ENCODE measurements at places on chromosomes 3 and 15.

- no peak for DNase-seq
These were observed 39.8 kb downstream of the MUC20 start for GRCh38 chr3:195760345-195761122.

DNA sequence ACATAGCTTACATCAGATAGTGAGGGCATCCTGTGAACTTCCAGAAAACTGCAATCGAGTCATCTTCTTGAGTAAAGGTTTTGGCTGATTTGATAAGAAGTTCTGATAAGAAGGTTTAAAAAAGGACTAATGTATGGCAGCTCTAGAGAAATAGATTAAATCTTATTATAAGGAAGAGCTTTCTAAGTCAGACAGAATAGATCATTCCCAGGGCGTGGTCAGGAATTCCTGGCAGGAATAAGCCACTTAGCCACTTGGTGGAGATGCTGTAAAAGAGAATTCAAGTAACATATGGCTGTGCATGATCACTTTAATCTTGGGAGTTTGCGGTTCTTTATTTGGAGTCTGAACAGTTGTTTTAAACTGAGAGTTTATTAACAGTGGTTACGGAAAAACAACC is 17.4 kb downstream of the PGBD4 start:
- DNase-seq: no peak

DNA sequence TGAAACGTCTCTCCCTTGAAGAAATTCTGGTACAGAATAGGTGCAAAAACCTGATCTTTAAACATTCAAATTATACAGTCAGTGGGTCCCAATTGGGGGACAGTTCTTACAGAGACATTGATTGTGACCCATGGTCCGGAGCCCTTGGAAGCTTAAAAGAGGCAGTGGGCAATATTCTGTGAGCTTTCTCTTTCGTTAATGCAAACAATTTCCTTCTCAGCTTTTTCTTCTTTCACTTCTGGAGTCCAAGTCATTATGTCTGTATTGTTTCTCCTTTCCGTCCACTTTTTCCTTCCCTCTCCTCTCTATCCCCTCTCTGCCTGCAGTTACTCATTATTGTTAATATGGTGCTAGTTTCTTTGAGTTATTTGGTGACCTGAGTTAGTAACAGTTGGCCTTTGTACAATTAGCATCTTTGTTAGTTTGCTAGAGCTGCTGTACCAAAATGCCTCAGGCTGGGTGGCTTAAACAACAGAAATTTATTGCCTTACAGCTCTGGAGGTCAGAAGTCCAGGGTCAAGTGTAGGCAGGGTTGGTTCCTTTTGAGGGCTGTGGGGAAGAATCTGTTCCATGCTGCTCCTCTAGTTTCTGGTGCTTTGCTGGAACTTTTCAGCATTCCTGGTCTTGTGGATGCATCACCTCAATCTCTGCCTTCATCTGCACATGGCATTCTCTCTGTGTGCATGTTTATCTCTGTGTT is 102.6 kb downstream of the GMPS start:
- DNase-seq: no peak

- no peak for DNase-seq
These were observed at the start of gene ESYT3 for GRCh38 chr3:138434276-138434874. ESYT3 (plus strand) TSS chr3:138434616; CDS start chr3:138434799, 183 bp downstream.

DNA sequence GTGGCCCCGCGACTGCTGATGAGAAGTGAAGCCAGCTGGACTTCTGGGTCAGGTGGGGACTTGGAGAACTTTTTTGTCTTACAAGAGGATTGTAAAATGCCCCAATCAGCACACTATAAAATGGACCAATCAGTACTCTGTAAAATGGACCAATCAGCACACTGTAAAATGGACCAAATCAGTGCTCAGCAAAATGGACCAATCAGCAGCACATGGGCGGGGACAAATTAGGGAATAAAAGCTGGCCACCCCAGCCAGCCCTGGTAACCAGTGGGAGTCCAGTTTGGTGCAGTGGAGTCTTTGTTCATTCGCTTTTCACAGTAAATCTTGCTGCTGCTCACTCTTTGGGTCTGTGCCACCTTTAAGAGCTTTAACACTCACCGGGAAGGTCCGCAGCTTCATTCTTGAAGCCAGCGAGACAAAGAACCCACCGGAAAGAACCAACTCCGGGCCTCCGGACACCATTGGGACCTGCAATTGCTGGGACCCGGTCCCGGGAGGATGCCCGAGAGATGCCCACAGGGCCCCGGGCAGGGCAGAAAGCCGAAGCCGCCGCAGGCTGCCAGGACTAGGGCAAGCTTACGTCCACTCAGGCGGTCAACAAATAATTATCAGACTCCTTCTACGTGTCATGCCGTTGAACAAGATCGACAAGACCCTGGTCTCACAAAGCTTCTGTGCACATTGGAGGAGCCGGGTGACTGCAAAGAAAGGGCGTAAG is 8.3 kb upstream of the NR2E3 start:
- DNase-seq: no peak

DNA sequence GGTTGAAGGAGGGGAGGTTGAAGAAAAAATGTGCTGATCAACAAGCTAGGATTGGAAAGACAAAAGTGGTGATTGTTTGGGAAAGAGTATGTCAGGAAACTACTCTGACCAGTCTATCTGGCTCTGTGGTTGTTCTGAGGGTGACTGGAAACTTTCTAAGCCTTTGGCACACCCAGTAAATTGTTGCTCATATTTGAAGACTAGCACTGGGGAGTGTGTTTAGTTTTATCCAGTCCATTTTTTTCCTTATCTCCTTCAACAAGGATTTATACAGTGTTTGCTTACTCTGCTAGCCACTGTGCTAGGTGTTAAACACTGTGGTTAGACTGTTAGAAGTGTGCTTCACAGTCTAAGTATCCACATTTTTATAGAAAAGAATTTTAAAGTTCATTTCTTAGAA is 28.8 kb downstream of the PPM1L start:
- no peak for DNase-seq

- DNase-seq: no peak
These were observed 236.0 kb upstream of the EIF1B start for GRCh38 chr3:40073310-40074007.

- DNase-seq: no peak
These were observed 506.2 kb upstream of the IL12A start for GRCh38 chr3:159482241-159482993.

DNA sequence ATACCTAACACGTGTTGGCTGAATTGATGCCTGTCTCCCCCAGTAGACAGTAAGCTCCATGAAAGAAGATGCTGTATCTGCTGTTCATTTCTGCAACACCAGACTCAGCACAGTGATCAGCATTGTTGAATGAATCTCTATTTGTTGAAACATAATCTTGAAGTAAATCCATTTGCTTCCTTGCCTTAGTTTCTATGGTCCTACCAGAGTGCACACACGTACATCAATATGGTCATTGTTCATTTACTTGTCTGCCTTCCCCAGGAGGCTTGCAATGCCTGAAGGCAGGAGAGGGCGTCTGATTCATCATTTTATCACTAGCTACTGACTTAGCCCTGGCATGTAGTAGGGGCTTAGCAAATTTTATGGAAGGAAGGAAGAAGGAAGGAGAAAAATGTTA is 19.2 kb downstream of the RBP2 start:
- DNase-seq: no peak

DNA sequence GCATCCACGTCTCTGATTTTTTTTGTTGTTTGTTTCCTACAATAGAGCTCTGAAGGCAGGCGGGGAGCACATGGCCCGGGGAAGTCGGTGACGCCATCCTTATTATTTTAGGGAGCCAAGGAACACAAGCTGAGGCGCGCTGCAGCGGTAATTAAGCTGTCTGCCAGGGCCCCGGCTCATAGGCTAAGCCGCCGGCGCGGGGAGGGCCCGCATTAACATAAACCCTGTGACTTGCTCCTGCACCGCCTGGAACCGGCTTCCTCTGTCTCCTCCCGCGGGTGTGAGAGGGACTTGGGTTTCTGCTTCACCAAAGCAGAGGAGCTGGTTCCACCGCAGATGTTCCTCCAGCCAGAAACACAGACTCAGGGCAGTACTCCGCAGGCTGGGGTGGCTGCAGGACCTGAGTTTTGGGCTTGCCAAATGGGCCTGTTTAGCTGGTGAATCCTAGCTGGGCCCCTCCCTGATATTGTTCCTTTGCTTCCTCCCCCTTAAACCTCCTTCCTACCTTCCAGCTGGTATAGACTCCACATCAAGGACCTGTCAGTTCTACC is 25.3 kb downstream of the ANP32A start:
- no peak for DNase-seq

DNA sequence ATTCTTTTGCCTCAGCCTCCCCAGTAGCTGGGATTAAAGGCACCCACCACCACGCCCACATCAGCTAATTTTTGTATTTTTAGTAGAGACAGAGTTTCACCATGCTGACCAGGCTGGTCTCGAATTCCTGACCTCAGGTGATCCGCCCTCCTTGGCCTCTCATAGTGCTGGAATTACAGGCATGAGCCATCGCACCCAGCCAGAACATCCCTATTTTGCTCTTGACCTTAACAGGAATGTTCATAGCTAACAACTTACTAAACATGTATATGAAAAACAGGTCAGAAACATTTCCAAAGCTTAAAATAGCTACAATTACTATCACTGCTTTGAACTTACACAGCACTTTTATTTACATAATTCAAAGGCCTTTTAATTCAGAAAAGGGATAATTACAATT is 33.7 kb downstream of the UQCC5 start:
- no peak for DNase-seq

- DNase-seq: no peak
These were observed 429.2 kb downstream of the OTOL1 start for GRCh38 chr3:161925749-161926360.

DNA sequence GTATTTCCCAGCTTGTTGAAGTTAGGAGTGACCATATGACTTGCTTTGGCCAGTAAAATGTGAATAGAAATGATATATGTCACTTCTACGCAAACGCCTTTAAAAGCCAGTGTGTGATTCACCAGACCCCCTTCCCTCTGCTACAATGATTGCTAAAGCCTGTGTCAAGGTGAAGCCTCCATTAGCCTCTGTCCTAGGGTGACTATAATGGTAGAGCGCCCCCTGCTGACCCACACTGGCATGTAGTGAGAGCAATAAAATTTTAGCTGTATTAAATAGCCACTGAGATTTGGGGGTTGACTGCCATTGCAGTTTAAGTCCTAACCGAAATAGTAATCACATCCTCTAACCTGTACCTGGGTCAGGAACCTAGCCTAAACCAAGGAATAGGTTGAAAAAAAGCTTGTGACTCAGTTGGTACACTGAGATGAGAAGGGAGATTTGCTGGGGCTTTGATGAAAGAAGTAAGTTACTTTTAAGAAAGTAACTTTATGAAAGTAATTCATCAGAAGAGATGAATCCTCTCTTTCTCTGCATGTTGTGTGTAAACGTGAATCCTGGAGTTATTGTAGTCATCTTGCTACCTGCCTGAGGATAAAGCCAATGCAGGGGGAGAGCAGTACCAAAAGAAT is 52.6 kb downstream of the GTF2E1 start:
- DNase-seq: peak; percentile 54

GRCh38 chr3:3081381-3082233 is 28.6 kb downstream of the IL5RA start:
- DNase-seq: no peak

- peak; percentile 66 for DNase-seq
These were observed at the start of gene FBXO40 for GRCh38 chr3:121592856-121593702. FBXO40 (plus strand) TSS chr3:121593379; CDS start chr3:121620576, 27,197 bp downstream.

- no peak for DNase-seq
These were observed 14.3 kb downstream of the RETNLB start for GRCh38 chr3:108742929-108743328.

- no peak for DNase-seq
These were observed 134.4 kb upstream of the ROBO1 start for GRCh38 chr3:79902151-79902550.

- DNase-seq: no peak
These were observed 264.8 kb downstream of the CLSTN2 start for GRCh38 chr3:140199743-140200142.

DNA sequence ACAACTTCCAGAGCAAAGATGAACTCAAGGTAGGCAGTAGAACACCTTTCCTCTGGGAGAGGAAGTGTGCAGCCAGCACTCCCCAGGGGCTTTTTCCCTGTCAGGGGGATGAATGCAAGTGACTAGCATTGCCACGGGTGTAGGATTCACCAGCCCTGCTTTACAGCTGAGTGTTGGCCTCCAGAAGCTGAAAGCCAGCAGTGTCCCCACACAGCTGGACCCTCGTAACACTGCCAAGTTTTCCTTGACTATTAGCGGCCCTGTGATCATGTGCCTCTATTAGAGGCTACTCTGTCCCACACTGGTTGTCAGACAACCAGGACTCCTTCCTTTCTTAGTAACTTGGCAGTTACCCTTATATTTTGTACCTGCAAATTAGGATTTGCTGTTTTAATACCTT is 104.9 kb upstream of the MANF start:
- no peak for DNase-seq

- no peak for DNase-seq
These were observed 19.5 kb upstream of the CMTM7 start for GRCh38 chr3:32372213-32372490.

- DNase-seq: no peak
These were observed 431 bp upstream of the YEATS2 start for GRCh38 chr3:183697123-183697609.

DNA sequence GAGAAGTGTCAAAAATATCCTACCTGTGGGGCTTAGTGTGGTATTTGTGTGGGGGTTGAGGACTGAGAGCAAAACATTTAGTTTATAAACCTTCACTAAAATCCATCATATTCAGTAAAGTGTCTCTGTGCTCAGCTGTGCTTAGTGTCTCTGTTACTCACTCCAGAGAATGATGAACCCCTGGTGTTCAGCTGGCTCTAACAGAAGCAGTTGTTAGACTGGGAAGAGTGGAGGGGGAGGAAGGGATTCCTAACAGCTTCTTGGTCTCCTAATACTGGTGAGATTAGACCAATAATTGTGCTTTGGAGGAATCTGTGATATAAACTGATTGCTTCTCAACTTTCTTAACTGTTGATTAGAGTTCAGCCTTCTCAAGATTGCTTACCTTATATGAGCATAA is 1123.5 kb downstream of the ROBO2 start:
- no peak for DNase-seq

DNA sequence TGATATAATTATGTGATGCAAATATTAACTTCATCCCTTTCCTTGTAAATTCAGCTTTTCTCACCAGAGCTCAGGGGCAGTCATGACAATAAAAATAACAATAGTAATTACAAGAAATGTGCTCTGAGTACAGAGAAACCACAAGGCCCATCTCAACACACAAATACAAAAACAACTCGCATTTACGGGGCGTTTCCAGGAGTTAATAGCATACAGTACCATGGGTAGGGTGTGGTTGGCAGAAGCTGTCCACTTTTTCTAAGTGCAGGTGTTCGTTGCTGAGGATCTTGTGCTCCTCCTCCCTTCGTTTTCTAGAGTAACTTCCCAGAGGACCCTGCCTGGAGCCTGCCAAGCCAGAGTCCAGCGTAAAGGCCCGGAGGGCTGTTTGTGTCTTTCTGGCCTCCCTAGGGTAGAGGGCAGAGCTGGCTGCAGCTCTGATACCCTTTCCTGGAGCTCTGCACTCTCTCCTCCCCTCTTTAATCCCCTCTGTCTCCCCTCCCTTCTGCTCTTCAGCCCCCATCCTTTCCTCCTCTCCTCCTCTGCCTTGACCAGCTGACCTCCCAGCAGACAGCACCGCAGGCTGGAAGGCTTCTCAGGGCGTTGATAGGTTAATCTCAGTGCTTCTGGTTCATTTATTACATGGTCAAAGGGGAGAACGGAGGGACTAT is 11.4 kb downstream of the SEMA3G start:
- DNase-seq: no peak
